ENCODE measurements at places on chromosomes 5 and 9. TPM values are rescaled to one million over a fixed set of nuclear protein-coding genes. Genes with fewer than 3 reads are reported as not detected.

Gene SOHLH1
- not detected for total RNA-seq

Gene INSL4
- not detected for total RNA-seq

Gene SLC45A2
- total RNA-seq = not detected

Gene ARHGEF28
- total RNA-seq = 12.0 TPM

Gene C5orf46
- 10.0 TPM for total RNA-seq

Gene TAF11L5
- not detected for total RNA-seq

Gene PCDHA9
- total RNA-seq = not detected

Gene ISL1
- total RNA-seq = not detected

Gene QRFP
- total RNA-seq = not detected

Gene TSSK1B
- not detected for total RNA-seq

DNA sequence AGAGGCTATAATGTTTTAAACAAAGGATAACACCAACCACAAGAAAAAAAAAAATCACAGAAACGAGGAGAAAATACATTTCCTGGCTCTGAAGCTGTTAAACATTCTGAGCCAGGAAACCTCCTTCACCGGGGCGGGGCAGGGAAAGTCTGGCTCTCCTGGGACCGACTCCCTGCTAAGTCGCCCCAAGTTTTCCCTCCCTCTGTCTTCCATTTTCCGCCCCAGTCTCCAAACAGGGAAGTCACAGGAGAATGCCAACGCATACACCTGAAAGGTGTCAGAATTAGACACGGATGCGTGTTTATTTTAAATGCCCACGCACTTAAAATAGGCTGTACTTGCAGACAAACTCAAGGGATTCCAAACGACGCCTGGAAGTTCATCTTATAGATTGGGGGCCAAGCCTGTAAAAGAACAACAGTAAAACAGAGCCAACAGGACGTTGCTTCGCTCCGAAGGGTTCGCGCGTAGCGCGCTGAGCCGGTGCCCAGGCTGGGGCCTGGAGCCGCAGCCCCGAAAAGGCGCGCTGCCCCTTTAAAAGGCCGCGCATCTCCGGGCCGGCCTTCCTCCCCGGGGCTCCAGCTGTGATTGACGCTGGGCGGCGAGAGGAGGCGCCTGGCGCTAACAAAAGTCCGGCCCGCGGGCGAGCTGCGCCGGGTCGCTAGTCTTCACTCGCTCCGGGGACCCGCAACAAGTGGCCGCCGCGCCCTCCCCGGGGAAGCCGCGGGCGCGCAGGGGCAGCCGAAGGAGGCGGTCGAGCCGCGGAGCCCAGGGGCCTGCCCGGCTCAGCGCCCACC, at the start of gene FBXL7:
FBXL7 (plus strand) TSS at position 653 of the 797 bp plus-strand sequence.
- peak; percentile 85 for DNase-seq

- peak; percentile 95 for DNase-seq
Measured at GRCh38 chr5:143471041-143471509, 67.6 kb upstream of the NR3C1 start.

DNA sequence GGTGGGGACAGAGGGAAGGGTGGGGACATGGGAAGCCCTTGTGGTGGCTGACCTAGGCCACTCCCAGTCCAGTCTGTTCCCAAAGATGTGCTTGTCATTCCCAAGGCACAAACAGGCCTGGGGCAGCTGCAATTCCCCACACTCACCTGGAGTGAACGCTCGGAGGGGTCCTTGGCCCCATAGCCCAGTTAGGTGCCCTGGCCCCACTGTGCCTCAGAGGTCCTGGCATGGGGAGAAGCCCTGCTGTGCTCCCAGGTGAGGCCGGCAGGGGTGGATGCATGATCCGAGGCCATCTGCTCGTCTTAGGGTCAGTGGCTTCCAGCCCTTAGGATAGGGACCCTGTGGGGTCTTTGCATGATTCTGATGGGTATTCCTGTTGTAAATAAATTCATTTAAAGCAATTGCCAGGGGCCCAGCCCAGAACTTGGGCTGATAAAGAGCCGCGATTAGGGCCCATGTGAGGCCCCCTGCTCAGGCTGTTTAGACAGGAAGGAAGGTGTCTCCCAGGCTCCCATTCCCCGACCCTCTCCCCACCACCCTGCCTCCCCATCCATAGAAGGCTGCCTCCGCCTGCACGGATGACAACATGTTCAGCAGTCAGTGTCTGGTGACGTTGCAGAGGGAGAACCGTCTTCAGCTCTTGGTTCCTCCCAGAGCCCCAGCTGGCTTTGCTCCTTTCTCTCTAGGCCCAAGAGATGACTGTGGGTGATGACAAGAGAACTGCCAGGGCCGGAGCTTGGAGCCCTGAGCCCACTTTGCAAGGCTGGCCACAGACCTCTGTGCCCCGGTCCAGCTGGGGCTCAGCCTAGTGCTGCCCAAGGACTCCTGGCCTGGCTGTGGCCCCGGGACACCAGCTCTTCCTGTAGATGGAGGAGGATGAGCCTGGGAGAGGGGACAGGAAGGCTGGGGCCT, 28.4 kb upstream of the IRX4 start:
- DNase-seq = no peak

- no peak for DNase-seq
Measured at GRCh38 chr9:75231167-75231566, 142.9 kb downstream of the OSTF1 start.

- no peak for DNase-seq
Measured at GRCh38 chr5:163772644-163773043, 267.2 kb downstream of the MAT2B start.

GRCh38 chr5:127210042-127210441, 80.6 kb upstream of the MEGF10 start:
- DNase-seq = no peak

GRCh38 chr5:175706499-175706898, 48.6 kb downstream of the HRH2 start:
- DNase-seq = no peak

DNA sequence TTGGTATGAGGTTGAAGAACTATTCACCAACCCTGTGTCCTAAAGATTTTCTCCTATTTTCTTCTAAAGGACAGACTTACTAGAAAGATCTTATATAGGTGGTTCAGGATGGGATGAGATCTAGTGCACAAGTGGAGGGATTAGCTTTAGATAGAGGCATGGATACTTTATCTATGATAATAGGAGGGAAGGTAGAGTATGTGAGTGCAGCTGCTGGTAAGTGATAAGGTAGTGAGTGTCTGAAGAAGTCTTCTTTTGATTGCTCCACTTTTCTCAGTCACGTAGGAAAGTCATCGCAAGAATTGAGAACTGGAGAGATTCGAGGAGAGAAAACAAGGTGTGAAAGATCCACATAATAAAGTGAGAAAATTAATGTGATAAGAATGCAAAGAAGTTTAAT, 6.0 kb upstream of the NDUFS4 start:
- DNase-seq = no peak

DNA sequence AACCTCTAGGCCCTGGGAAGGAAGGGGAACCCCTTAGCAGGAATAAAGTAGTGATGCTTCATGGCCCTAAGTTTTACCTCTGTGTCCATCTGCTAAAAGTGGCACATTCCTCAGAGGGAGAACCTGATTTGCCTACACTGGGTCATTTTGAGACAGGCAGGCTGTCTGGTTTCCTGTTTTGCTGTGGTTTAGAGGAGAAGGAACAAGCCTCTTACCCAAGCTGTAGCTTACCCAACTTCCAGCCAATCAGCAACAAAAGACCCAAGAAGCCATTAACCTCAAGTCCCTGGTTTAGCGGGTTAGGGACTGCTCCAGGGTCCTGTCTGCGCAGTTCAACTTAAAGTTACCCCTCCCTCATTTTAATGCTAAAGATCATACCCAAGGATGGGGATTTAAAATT, 411.0 kb downstream of the MAT2B start:
- peak; percentile 30 for DNase-seq

GRCh38 chr5:109045710-109046109, 298.0 kb downstream of the FER start:
- DNase-seq = no peak

- DNase-seq = peak; percentile 76
Measured at GRCh38 chr5:78927657-78928282, 57.3 kb downstream of the ARSB start.

GRCh38 chr5:64164166-64164565, 1.5 kb upstream of the RNF180 start:
- DNase-seq = no peak

DNA sequence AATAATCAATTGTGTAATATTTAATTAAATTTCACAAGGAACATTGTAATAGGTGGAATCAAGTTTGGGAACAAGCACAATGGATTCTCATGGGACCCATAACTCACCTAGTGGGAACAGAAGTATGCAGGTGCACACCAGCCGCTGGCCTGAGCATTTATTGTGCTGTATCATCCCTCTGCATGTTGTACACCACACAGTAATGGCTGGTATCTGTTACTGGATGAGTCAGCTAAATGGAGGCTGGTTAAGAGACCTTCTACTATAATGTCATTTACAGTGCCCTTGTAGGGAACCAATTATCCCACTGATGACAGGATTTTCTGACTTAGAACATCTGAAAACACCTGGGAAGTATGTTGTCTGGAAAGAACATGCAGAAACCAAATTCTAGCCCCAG, 3.2 kb upstream of the MAP3K1 start:
- DNase-seq = peak; percentile 47

DNA sequence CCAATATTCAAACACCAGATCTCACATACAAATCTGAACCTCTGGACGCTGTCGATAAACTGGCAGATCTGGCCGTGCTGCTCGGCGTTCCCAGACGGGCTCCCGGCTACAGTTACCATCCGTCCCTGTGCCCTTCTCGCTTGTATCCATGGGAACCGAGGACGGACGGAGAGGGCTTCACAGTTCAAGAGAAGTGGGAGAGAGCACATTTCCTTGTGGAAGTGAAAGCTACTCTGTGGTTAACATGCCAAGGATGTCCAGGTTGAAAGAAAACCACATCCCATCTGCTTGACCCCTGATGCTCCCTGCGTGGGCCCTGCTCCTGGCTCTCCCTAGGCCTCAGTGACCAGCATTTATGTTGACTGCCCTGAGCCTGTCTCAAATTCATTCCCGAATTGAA, 6.3 kb upstream of the DBN1 start:
- DNase-seq = peak; percentile 49

GRCh38 chr5:68419637-68420452, 204.3 kb downstream of the PIK3R1 start:
- no peak for DNase-seq

DNA sequence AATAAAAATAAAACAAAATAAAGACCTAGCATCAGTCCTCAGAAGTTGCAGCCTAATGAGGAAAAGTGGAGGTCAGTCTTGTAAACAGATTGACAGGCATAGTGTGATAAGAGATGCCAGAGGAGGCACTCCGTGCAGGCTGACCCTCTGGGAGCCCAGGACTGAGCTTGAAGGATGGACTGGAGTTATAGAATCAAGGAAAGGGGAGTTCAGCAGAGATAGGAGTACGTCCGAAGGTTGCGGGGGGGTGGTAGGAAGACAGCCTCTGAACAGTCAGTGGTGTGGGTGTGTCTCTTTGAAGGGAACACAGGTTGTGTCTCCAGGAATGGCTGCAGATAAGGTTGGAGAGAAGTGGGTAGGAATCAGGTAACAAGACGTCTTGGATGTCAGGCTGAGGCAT, 126.1 kb upstream of the CPEB4 start:
- no peak for DNase-seq

GRCh38 chr9:127196826-127197145, 67.8 kb upstream of the GARNL3 start:
- no peak for DNase-seq

GRCh38 chr5:119333421-119333851, 22.4 kb upstream of the TNFAIP8 start:
- no peak for DNase-seq

DNA sequence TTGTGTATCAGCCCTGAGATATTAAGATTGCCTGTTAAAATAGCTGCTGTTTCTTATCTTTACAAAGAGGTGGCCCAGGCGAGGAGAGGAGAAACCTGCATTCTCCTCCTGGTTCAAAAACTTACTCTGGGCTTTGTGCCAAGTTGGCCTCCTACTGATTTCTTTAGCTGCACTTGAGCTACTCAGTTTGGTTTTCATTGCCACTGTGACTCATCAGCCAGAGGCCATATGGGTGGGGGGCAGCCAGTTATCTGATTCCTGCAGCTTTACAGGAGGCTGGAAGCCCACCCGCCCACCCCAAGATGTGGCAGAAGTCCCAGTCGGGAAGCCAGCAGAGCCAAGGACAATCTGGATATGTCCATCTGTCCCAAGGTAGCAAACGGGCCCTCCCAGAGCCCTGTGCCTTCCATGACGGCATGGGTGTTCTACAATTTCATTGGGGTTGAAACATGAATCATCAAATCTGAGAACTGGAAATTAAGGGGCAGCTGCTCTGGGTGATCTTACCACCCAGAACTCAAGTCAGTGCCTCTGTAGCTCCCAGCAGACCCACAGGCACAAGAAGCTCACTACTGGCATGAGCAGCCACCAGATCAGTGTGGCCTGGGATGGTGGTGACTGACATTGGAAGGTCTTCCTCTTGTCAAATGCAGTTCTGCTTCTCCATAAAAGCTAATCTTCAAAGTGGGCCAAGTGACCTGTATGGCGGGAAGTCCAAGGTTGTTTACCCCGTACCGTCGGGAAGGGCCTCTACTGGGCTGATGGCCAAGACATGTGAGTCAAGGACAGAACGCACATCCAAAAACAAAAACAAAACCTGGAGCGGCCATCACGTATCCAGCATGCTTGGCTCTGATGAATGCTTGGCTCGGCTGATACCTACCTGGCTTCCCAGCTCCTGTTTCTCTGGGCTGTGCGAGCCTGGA, 15.6 kb downstream of the FCN2 start:
- peak; percentile 95 for DNase-seq

- DNase-seq = no peak
Measured at GRCh38 chr5:32474209-32474854, 29.8 kb upstream of the ZFR start.

DNA sequence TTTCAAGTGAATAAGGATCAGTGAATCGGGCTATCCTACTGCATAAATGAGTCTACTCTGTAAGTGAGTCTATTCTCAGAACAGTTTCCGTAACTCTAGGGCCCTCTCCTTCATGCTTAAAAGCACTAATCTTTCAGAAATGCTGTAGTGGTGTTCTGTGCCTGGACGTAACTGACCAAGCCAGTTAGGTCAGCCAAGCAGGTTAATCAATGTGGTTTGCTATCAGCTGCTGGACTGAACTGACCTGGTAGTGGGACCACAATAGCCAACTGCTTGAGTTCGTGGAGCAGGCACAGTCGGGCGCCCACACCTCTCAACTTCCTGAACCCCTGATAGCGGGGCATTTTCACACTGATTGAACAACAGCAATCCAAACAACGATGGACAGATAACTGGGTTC, 6.8 kb downstream of the SLC1A3 start:
- no peak for DNase-seq

GRCh38 chr5:473551-474192, 30.7 kb downstream of the EXOC3 start:
- peak; percentile 55 for DNase-seq

GRCh38 chr5:155735388-155735787, 591.6 kb upstream of the SGCD start:
- no peak for DNase-seq

- DNase-seq = no peak
Measured at GRCh38 chr9:35599763-35600604, 5.1 kb upstream of the TESK1 start.

GRCh38 chr9:18393340-18394130, 80.4 kb upstream of the ADAMTSL1 start:
- DNase-seq = peak; percentile 98

- no peak for DNase-seq
Measured at GRCh38 chr9:122116040-122116439, 22.9 kb upstream of the TTLL11 start.

- DNase-seq = peak; percentile 68
Measured at GRCh38 chr5:9156282-9156681, 389.6 kb downstream of the SEMA5A start.

GRCh38 chr9:33185858-33186257, 18.7 kb upstream of the B4GALT1 start:
- no peak for DNase-seq

All from M059J (cell line).